ENCODE measurements at places on chromosomes 1 and 21. TPM values are rescaled to one million over a fixed set of nuclear protein-coding genes. Genes with fewer than 3 reads are reported as not detected.

BSND gene
- not detected for total RNA-seq

TNFSF4 gene
- total RNA-seq = 1.1 TPM

PSMD4 gene
- 150 TPM for total RNA-seq

EXOSC10 gene
- 43.4 TPM for total RNA-seq

CFAP141 gene
- total RNA-seq = not detected

RORC gene
- total RNA-seq = not detected

RYR2 gene
- not detected for total RNA-seq

CALML6 gene
- total RNA-seq = 0.29 TPM

ORC1 gene
- total RNA-seq = 1.2 TPM

KLF18 gene
- total RNA-seq = not detected

OR10X1 gene
- not detected for total RNA-seq

FCRL3 gene
- total RNA-seq = not detected

LBR gene
- total RNA-seq = 30.4 TPM

MTARC1 gene
- 2.9 TPM for total RNA-seq

EVA1C gene
- total RNA-seq = 5.0 TPM

OR2L2 gene
- under 0.01 TPM for total RNA-seq

MPZ gene
- 2.2 TPM for total RNA-seq

NHLH1 gene
- total RNA-seq = under 0.01 TPM

PTPRU gene
- 9.4 TPM for total RNA-seq

MR1 gene
- 33.0 TPM for total RNA-seq

AKR7A3 gene
- 1.2 TPM for total RNA-seq

LY9 gene
- not detected for total RNA-seq

SELENON gene
- 33.7 TPM for total RNA-seq

OR14K1 gene
- total RNA-seq = 0.36 TPM

DPT gene
- total RNA-seq = 2.4 TPM

KCNK1 gene
- 4.7 TPM for total RNA-seq

COA7 gene
- 14.7 TPM for total RNA-seq

RNU1-4 gene
- total RNA-seq = under 0.01 TPM

KRTAP10-10 gene
- not detected for total RNA-seq

GUCA2A gene
- total RNA-seq = not detected

PRR9 gene
- total RNA-seq = not detected

TPTE gene
- total RNA-seq = not detected

KISS1 gene
- total RNA-seq = not detected

FAM167B gene
- 4.4 TPM for total RNA-seq

ARHGAP29 gene
- total RNA-seq = 13.3 TPM

RCAN1 gene
- 103 TPM for total RNA-seq

FCER1G gene
- 0.29 TPM for total RNA-seq

DHX9 gene
- total RNA-seq = 118 TPM

SELENOF gene
- 182 TPM for total RNA-seq

NFYC gene
- total RNA-seq = 24.2 TPM

HENMT1 gene
- total RNA-seq = 5.3 TPM

RBM15 gene
- 38.0 TPM for total RNA-seq

ZYG11A gene
- total RNA-seq = under 0.01 TPM

PLA2G2D gene
- not detected for total RNA-seq

CDA gene
- 0.59 TPM for total RNA-seq

CSMD2 gene
- 0.36 TPM for total RNA-seq

ANP32E gene
- total RNA-seq = 13.8 TPM

SPRR1B gene
- total RNA-seq = not detected

Data from osteoblast (primary cell).